ENCODE measurements at places on chromosomes 11 and 22.

DNA sequence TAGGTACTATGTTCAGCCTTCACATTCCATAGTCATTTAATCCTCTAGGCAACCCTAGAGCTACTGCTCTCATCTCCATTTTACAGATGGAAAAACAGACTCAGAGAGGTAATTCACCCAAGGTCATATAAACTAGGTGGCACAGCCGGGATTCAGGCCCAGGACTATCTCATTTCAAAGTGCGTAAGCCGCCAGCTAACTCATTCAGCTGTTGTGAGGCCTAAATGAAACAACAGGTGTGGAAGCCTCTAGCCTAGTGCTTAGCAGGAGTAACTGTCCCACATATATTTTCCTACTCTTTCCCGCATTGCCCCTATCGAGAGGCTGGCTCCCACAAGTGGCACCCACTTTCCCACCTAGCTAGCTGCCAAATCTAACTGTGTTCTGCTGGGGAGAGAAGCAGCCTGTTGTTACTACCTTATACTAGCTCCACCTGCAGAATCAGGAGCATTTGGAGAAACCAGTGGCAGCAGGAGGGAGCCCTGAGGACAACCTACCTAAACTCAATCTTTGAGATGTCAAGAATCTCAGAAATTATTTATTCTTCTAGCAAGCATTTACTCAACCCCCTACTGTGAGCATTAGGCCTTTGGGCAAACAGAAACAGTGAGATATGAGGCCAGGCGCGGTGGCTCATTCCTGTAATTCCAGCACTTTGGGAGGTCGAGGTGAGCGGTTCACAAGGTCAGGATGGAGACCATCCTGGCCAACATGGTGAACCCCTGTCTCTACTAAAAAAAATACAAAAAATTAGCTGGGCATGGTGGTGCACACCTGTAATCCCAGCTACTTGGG, 20.9 kb downstream of the PRG3 start:
- no peak for DNase-seq

DNA sequence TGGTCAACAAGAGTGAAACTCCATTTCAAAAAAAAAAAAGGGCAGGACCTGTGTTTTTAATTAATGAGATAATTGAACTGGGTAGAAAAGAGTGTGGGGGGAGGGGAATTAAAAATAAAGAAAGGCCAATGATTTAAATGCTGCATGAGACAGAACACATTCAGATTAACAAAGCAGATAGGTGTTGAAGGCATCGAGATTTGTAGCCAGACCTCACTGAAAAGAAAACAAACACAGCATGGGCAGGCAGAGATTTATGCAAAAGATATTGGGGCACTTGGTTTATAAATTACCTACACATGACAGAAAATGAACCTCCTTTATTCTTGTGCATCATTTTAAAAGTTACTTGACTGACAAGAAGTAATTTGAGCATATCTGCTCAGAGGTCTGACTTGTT, 354.0 kb upstream of the API5 start:
- no peak for DNase-seq

DNA sequence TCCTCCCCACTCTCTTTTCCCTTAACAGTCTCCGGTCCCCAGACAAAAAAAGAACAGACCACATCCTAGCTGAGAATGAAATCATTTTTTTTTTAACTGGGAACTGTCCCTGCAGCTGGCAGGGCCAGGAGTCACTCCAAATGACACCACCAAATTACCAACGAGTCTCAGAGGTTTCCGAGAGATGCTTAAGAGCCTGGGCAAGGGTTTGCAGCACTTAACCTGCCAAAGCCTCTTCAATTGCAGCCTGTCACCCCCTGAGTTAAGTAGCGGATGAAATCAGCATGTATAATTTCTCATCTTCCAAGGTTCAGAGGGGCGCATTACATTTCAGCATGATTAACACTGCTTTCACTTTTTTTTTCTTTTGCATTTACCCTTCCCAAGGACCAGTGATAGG, 71.8 kb downstream of the TENM4 start:
- no peak for DNase-seq

GRCh38 chr11:133897331-133897650, 52.0 kb upstream of the SPATA19 start:
- DNase-seq = no peak

- DNase-seq = no peak
Measured at GRCh38 chr11:65113839-65114238, 2.2 kb downstream of the TM7SF2 start.

DNA sequence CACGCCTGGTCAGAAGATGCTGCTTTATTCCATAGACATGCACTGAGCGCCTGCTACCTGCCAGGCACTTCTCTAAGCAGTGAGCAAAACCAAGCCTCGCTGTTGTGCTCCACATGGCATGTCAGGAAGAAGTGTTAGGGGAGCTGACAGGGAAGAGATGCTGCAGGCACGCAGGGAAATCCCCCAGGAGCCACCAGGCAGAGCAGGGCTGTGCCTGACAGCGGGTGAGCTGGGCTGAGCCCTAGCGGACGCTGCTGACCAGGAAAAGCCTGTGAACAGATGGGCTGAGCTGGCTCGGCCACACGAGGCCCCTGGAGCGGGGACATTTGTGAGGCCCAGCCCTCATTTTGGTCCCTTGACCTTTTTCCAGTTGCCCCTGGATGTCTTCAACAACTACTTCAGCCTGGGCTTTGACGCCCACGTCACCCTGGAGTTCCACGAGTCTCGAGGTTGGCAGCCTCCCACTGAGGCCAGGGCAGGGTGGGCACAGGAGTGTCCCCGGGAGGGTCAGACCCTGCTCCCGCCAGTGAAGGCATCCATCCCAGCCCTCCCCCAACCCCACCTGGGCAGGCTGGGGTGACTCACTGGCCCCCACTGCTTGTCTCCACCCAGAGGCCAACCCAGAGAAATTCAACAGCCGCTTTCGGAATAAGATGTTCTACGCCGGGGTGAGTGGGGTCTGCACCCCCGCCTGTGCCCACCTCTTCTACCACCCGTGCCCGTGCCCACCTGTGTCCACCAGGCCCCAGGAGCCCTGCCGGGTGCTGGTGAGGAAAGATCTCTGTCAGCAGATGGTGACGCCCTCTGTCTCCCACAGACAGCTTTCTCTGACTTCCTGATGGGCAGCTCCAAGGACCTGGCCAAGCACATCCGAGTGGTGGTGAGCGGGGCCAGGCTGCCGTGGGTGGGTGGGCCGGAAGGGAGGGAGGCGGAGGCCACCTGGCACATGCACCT, 7.4 kb upstream of the MDK start:
- no peak for DNase-seq

GRCh38 chr22:23094695-23095681, 24.7 kb downstream of the GNAZ start:
- DNase-seq = no peak

DNA sequence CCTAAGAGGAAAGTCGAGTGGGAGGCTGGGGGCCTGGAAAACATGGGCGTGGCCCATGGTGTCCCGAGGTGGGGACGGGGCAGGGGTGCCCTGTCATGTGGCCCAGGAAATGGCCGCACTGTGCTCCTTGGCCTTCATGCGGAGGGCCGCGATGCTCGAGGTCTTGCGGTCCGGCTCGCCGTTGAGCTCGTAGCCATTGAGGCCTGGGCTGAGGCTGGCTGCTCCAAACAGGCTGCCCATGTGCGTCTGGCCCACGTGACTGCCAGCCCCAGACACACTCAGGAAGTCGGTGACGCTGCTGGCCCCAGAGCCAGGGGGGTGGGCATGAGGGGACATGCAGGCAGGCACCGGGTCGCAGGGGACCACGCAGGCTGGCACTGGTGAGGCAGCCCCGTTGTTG, 45.2 kb downstream of the ALX4 start:
- no peak for DNase-seq

- peak; percentile 33 for DNase-seq
Measured at GRCh38 chr11:61187505-61188130, 15.7 kb upstream of the PGA3 start.

GRCh38 chr11:30128269-30128932, 102.4 kb upstream of the FSHB start:
- DNase-seq = no peak

- no peak for DNase-seq
Measured at GRCh38 chr22:37425800-37426705, 1.2 kb downstream of the ELFN2 start.

DNA sequence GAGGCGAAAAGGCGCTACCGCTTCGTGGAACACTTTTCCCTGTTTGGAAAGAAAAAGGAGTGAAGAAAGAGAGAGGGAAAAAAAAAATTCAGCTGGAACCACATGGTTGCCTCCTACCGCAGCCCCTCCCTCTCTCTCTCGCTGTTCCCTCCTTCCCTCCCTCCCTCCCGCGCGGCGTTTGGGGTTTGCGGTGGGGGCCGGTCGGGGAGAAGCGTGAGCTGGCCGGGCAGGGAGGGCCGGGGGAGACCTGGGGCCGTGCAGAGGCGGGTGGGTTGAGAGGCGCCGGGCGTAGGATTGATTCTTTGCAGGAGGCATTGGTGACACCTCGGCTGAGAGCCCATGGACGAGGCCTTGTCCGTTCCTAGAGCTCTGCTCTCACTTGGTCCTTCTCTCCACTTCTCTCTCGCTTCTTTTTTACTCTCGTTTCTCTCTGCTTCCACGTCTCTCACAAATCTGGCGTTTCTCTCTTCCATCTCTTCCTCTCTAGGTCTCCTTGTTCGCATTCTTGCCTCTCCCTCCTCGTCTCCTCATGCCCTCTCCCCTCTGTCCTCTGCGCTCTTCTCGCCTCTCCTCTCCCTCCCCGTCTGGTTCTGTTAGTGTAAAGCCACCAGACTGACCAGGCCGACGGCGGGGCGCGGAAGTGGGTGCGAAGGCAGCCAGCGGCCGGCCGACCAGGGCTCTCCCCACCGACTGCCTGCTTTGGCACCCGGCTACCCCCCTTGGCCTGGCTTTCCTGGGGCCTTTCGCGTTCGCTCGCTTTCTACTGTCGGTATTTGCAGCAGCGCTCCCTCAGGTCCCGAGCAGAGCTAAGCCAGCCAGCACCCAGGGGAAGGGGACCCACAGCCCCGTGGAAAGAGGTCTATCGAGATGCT, at the start of gene CLMP:
CLMP (minus strand) TSS at position 61 of the 872 bp plus-strand sequence. CDS start 308 bp downstream, outside the sequence.
- DNase-seq = no peak

DNA sequence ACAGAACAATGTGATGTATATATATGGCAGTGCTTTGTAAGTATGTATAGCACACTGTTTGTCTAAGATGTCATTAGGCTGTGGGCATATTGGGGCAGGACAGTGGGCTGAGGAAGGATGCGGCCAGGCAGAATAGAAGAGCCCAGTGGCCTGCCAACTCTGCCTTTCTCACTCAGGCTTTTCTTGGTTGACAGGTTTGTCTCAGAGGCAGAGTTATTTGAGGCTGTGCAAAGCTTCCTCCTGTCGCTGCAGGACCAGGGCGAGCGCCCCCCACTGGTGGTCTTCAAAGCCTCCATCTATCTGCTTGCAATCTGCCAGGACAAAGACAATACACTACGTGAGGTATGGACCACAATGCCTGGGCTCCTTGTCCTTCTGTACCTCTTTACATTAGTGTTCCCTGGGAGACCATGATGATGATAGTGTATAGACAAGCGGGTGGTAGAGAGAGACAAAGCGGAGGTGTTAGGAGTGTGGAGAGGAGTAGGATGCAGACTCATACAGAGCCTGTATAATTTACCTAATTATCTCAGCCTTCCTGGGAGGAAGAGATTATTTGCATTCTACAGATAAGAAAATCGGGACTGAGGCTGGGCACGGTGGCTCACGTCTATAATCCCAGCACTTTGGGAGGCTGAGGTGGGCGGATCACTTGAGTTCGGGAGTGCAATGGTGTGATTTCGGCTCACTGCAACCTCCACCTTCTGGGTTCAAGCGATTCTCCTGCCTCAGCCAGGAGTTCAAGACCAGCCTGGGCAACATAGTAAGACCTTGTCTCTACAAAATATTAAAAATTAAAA, 37.3 kb upstream of the CCDC134 start:
- DNase-seq = no peak

GRCh38 chr22:19480789-19481188, 1.1 kb downstream of the CDC45 start:
- no peak for DNase-seq

DNA sequence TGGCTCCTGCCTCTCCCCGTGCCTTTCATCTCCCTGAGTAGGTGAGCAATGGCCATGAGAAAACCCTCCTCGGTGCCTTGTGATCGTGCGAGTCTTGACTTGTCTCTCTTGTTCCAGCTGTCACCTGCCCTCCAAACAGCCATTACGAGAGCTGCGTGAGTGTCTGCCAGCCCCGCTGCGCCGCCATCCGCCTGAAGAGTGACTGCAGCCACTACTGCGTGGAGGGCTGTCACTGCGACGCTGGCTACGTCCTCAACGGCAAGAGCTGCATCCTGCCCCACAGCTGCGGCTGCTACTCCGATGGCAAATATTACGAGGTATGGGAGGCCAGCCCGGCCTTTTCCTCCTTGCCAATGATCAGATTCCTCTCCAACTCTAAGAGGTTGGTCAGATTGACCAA, 51.7 kb downstream of the TECTA start:
- no peak for DNase-seq

GRCh38 chr11:86118253-86118652, 49.4 kb upstream of the PICALM start:
- no peak for DNase-seq

GRCh38 chr22:37777122-37777687, 30.5 kb upstream of the GCAT start:
- no peak for DNase-seq

DNA sequence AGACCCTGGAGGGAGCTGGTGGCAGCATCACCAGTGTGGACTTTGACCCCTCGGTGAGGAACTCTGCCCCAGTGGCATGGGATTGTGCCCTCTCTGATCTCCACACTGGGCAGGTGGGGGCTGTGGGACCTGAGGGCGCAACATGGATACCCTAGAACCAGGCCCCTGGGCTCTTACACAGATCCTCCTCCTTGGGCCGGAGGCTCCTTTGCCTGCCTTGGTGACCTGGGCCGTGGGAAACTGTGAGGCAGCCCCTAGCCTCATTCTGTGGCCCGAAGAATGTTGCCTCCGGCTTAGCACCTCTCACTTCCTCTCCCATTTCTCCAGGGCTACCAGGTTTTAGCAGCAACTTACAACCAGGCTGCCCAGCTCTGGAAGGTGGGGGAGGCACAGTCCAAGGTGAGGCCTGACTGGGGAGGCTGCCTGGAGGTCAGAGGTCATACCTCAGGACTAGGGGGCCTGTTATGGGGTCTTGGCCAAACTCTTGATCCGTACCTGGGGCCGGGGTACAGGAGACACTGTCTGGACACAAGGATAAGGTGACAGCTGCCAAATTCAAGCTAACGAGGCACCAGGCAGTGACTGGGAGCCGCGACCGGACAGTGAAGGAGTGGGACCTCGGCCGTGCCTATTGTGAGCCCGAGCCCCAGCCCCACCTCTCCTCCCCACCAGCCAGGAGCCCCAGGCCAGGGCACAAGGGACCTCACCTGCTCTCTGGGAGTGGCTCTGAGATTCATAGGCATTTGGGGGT, 12.2 kb downstream of the ATG16L2 start:
- DNase-seq = no peak

GRCh38 chr11:10351765-10352641, 47.1 kb downstream of the ADM start:
- peak; percentile 53 for DNase-seq
